ENCODE measurements at places on chromosomes 2 and 18.

DNA sequence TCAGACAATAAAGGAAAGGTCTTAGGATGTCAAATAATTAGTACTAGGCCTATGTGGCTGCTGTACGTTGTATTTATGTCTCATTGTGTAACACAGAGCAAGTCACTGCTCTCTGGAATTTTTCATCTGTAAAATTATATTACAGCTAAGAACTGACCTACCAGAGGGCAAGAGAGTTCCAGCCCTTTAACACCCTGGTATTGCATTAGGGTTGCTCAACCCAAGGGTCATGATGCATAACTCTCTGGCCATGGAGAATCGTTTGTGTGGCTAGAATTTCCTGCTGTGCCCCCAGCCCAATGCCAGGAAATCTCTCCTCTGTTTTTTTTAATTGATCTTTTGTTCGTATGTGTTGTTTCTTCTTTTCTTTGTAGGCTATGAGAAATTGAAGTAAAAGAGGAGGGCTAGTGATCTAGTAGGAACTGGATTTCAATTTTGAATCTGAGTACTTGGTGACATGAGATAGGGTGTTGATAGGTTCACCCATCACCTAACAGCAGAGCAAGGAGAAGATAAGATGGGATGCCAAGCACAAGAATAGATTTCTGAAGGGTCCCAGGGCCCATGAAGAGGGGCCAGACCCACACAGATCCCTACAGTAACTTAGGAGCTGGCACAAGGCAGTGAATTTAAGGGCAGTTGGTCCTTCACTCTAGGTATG, 571.2 kb upstream of the TNP1 start:
- DNase-seq = no peak

- DNase-seq = no peak
Observed at GRCh38 chr2:136137982-136138381, 20.0 kb upstream of the CXCR4 start.

GRCh38 chr18:37578886-37579513, 13.4 kb upstream of the CELF4 start:
- peak; percentile 63 for DNase-seq

DNA sequence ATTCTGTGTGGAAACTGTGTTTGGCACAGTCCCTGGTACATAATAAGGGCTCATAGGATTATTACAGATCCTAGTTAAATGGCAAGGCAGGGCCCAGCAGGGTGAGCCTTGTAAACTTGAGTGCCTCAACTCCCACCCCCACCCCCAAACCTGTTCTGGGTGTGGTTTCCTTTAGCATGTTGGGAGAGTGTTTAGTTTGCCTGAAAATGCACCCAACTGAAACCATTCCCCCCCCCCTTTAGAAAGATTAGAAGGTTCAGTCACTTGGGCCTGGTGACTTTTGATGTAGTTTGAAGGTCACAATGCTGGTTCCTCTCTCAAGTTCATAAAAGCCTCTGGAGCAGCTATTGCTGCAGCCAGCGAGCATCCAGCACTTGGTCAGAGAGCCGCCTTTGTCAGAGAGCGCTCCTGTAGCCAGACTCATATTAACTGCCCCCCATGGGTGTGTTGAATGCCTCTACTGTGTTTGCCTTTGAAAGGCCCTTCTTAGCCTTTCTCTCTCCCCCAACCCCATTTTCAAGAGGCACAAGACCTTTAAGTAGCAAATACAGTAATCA, 113.7 kb downstream of the SPTBN1 start:
- DNase-seq = no peak

DNA sequence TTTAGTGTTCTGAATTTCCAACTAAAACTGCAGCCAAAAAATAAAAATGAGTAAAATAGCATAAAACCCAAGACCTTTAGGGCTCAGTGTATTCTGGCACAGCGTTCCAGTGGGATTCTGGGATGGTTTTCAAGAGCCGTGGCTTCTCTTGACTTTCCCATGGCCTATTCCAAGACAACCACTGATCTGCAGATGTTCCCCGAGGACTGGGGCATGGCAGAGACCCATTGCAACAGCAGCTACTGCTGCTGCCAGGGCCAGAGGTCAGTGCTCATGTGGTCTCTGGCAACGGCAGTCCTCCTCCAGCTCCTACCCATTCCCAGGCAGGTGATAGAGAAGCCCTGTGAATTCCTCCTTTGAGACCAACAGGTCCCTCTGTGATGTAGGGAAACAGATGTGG, 26.8 kb downstream of the TNP1 start:
- no peak for DNase-seq

GRCh38 chr2:30362468-30363081, 84.5 kb upstream of the LCLAT1 start:
- no peak for DNase-seq

DNA sequence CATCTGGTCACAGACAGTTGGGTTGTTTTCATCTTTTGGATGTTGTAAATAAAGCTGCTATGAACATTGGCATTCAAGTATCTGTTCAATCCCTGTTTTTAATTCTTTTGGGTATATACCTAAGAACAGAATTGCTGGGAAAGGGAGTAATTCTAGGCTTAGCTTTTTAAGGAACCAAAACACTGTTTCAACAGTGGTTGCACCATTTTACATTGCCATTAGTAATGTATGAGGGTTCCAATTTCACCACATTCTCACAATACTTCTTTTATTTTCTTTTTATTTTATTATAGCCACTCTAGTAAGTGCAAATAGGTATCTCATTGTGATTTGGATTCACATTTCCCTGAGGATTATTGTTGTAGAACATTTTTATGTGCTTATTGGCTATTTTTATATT, 108.9 kb upstream of the GLS start:
- no peak for DNase-seq

DNA sequence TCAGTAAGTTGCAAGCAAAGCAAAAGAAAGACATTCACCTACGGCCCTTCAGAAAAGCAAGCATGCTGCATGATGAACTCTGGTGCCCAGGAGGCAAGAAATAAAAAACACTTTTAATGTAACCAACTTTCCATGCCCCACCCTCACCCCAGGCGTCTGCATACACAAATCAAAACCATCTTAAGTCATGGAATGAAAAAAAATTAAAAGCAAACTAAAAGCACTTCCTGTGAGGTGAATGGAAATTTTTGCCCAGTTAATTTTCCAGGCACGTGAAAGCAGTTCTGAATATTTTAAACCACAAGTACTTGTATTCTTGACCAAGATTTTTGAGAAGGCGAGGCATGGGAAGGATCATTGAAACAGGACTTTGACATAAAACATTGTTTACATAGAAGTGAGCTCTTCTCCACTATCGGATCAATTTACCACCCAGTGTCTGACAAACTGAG, 2.5 kb upstream of the ICOS start:
- DNase-seq = no peak

DNA sequence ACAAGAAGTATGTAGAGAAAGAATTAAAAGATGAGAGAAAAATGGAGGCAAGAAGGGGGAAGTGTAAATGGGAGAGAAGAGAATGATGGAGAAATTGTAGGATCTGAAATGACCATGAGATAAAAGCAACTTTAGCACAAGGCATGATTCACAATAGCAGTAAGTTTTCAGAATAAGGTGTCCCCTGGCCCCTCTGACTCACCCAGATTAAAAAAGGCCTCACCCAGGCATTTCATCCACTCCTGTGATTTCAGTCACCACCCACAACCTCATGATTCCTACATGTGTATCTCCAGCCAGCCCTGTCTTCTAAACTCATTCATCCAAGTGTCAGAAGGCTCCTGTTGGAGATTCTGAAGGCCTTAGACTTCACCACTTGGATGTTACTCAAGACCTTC, 56.6 kb downstream of the SP100 start:
- DNase-seq = no peak

- no peak for DNase-seq
Observed at GRCh38 chr2:8176887-8177286, 505.0 kb upstream of the ID2 start.

- peak; percentile 38 for DNase-seq
Observed at GRCh38 chr2:233338046-233338445, 16.2 kb upstream of the DGKD start.

DNA sequence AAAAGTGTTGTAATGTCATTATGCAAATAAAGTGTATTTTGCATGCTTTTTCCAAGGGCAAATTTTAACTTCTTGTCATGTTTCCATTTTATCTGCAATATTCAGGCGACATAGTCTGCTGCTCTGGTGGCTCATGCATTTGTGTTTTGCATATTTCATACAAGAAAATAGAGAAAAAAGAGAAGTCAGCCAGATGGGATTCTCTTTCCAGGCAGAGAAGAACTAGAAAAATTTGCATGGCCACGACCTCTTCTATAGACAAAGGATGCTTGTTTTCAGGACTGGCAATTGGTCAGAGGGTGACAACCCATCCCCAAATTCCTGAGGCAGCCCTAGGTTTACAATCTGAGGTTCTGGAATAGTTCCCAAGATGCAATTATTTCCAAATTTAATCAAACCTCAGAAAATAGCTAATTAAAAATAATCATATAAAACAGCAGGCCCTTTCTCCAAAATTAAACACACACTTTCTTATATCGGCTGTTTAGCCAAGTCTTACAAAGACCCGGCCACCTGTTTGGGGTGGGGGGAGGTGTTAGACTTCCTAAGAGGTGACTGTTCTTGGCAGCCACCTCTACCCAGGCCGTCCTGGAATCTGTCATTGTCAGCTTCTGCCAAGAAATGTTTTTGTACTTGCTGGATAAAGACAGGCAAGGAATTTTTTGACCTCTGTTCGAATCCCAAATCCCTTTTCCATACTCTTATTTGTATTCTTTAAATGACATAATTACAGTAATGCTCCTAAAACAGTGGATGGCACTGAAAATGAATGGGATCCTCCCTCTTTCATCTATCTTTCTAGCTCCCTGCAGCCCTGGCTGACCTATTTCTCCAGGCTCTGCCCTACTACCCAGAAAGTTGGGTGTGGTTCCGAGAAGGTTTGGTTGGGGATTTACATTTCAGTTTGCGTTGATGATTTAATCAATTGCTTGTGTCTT, 20.8 kb upstream of the SOS1 start:
- DNase-seq = no peak

DNA sequence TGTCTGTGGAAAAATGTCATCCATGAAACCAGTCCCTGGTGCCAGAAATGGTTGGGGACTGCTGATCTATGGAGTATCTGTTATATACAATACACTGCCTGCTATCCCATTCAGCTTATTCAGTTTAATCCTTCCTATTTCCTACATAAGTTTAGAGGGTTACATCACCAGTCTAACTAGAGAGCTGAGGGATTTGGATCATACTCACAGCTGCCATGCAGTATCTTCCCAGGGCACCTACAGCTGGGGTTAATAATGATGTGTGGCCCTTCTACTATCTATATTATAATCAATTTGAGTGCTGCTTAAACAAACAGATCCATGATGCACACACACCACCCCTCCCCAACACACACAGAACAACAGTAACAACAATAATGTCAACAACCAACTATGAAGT, 524.0 kb downstream of the LRRTM4 start:
- DNase-seq = peak; percentile 24

GRCh38 chr2:237422309-237422708, 8.3 kb upstream of the COL6A3 start:
- DNase-seq = no peak

GRCh38 chr2:140085674-140086073, 1305.5 kb upstream of the NXPH2 start:
- DNase-seq = peak; percentile 8

- no peak for DNase-seq
Observed at GRCh38 chr2:162369551-162369950, 25.6 kb downstream of the GCA start.

DNA sequence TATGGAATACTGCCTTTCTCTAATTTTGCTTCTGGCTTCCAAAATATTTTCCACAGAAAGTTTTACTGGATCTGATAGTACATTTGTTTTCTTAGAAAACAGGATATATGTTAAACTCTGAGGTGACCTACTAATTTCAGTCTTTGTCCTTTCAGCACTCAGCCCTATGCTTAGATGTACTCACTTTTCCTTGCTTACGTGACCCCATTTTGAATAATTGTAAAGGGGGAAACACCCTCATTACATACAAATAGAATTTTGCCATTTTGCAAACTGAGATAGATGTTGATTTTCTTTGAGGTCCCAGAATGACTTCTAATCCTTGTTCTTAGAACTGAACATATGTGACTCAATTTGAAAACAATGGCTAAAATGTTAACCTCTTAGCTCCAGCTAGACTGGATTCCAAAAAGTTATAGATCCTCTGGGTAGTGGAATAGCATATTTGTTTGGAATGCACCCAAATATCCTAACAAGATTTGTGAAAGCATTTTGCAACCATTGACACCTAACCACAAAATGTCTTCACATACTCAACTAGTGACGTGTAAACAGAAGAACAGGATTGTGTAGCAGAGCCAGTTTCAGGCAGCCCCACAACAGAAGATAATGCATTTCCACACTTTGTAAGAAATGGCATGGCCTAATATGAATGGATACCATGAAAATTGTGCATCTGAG, 44.8 kb upstream of the EHBP1 start:
- DNase-seq = no peak

- peak; percentile 75 for DNase-seq
Observed at GRCh38 chr2:170715062-170715931, at the start of gene SP5. TSS of gene SP5 (plus strand) at chr2:170715337. CDS start at chr2:170715513, 176 bp downstream.

DNA sequence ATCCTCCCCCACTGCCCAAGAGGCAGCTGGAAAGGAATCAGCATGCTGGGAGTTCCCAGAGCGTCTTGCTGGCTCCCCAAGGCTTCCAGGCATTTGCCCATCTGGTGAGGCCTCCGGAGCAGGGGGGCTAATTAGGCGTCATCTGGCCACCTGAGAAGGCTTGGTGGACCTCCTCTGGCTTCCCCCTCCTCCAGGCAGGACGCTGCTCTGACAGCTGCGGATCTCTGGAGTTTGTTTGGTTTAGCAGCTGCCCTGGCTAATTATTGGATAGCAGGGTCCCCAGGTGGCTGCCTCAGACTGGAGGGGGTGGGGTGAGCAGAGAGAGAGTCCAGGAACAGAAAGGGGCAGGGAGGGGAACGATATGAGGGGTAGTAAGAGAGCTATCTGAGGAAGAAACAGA, 425.2 kb upstream of the MEX3C start:
- DNase-seq = peak; percentile 98

DNA sequence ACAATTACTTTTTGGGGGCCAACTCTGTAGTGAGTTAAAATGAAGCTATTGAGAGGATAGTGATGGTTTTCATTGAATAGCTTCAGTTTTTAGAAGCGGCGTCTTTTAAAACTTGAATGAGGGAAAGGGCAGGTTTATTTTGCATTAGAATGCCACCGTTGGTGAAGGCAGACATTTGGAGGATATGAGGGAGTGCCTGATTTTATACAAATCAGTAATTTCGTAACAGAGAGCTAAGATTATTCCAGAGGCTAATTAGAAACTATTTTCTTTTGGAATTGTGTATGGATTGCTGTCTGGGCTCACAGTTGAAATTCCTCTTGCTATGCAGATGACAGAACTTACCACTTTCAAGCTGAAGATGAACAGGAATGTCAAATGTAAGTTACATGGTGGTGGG, 67.6 kb downstream of the ITGB1BP1 start:
- no peak for DNase-seq

All from NCI-H524 (cell line).